ENCODE measurements at places on chromosomes 3 and 15.

DNA sequence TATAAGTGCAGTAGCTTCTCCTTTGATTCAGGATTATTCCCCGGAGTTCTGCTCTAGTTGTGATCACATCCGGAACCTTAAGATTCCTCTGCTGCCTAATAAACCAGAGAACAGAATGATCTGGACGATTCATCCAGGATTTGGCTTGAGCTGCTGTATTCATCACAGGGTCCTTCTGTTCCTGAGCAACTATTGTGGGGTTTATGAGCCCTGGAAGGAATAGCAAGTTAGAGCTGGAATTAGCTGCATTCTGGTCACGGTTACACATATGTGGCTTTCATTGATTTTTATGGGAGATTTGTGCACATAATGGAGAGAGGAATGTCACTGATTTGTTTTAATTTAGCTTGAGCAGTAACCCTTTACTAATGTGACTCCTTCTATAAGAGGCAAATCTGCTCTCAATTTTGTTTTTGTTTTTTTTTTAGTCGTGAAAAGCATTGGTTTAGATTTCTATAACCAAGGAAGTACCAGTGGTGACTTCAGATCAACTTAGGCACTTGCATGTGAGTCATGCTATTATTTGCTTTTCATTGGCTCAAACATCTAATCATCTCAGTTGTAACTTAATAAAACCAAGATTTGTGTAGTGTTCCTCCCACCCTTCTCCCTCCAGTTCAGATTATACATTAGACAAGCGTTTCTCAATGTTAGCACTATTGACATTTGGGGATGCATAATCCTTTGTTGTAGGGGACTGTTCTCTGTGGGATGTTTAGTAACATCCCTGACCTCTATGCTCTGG lies 148.5 kb downstream of the OTOL1 start:
- DNase-seq = no peak

DNA sequence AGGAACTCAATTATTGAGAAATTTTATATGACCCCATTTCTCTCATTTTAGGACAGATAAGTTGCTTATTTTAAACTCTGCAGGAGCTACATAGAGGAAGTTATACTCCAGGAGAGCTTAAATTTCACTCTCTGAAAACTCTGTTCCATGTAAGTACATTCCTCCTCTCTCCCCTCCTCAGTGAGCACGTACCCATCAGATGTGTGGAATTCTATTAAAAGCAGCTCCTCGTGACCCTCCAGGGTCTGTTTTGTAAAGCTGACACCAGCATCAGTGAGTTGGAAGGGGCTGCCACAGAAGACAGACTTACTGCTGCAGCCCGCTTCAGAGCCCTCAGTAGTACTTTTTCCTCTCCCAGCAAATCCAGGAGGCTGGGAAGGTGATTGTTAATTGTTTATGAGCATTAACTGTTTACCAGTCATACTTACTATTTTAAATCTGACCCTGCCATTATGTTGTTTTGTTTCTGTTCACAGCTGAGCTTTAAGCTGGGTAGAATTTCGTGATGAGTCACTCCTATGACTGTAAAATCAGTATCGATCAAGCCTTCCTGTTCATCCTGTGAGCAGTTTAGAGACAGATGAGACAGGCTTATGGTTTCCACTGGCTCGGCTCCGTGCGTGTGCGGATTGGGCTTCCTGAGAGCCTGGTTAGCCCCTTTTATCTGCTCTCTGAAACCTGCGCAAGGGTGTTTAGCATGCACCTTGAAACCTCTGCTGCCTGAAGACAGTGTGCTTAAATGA lies 20.4 kb downstream of the IGF1R start:
- no peak for DNase-seq

GRCh38 chr15:63874616-63875015 lies 40.9 kb upstream of the HERC1 start:
- DNase-seq = no peak

DNA sequence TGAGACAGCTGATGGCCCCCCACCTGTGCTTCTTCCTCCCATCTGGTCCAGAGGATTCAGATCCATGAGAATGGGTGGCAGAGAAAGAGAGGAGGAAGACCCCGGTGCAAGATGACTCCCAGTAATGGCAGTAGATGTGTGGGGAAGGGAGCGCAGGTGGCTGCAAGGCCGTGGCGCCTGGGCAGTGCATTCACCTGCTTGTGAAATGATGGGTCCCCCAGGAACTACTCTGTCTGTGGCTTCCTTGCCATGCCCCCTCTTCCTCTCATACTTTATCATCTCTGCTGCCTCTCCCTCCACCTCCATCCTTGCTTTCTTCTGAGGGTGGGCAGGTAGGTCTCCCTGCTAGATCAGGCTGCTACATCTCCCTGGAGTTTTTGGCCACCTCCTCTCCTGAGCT lies 23.3 kb downstream of the ZNF710 start:
- DNase-seq = no peak

GRCh38 chr3:98821063-98821462 lies 57.9 kb downstream of the ST3GAL6 start:
- DNase-seq = no peak

Measured in AG09309 (cell line).